ENCODE measurements at places on chromosomes 1 and 21.

DNA sequence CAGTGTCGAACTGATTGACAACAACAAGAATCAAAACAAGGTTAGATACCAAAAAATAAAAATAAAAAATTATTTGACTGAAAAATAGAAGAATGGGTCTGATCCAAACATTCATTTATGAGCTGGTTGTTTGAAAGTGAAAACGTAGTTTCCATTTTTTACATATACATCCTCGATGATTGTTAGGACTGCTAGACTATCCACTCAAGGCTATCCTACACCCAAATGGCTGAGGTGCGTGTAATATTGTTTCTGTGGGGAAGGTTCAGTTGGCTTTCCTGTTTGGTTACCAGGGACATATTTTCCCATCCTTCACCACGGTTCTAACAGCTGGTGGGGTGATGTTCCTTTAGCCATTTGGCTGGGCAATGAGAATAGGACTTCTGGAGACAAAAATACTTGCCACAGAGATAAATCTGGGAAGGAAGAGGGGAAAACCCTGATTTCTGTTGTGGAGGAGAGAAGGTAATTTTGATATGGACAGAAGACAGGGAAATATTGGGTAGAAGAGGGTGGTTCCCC is 66.3 kb downstream of the MAP3K7CL start:
- DNase-seq = no peak

DNA sequence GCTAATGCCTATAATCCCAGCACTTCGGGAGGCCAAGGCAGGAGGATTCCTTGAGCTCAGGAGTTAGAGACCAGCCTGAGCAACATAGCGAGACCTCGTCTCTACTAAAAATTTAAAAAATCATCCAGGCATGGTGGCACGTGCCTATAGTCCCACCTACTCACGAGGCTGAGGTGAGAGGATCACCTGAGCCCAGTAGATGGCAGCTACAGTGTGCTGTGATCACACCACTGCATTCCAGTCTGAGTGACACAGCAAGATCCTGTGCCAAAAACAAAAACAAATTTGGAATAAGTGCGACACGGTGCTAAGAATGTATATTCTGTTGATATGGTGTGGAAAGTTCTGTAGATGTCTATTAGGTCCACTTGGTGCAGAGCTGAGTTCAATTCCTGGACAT is 15.1 kb downstream of the USP33 start:
- DNase-seq = no peak

- no peak for DNase-seq
Observed at GRCh38 chr1:12467570-12468286, 150.3 kb downstream of the DHRS3 start.

- DNase-seq = peak; percentile 46
Observed at GRCh38 chr1:109112056-109112651, 1.8 kb upstream of the ELAPOR1 start.

- DNase-seq = no peak
Observed at GRCh38 chr1:15326691-15327588, 79.9 kb downstream of the FHAD1 start.

- no peak for DNase-seq
Observed at GRCh38 chr1:29396438-29397255, 160.3 kb downstream of the PTPRU start.

- no peak for DNase-seq
Observed at GRCh38 chr1:209875515-209875914, 47.7 kb downstream of the UTP25 start.

DNA sequence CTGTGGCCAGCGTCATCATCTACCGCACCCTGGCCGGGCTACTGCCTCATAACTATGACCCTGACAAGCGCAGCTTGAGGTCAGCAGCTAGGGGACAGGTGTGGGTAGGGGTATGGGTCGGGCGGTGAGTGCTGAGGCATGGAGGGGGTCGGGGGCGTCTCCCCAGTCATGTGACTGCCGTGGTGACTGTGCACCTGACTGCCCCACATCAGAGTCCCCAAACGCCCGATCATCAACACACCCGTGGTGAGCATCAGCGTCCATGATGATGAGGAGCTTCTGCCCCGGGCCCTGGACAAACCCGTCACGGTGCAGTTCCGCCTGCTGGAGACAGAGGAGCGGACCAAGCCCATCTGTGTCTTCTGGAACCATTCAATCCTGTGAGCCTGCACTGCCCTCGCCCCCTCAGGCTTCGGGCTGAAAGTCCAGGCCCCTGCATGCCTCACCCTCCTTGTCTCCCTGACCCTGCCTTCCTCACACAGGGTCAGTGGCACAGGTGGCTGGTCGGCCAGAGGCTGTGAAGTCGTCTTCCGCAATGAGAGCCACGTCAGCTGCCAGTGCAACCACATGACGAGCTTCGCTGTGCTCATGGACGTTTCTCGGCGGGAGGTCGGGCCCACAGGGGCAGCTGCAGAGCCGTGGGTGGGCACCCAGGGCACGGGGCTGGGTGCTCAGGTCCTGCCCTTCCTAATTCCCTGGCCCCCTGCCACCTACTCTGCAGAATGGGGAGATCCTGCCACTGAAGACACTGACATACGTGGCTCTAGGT is 13.5 kb downstream of the PSRC1 start:
- no peak for DNase-seq

GRCh38 chr1:208598021-208598420 is 353.8 kb upstream of the PLXNA2 start:
- no peak for DNase-seq

GRCh38 chr1:96520579-96520947 is 201.0 kb upstream of the PTBP2 start:
- no peak for DNase-seq

- DNase-seq = no peak
Observed at GRCh38 chr1:200053646-200054045, 26.1 kb downstream of the NR5A2 start.

DNA sequence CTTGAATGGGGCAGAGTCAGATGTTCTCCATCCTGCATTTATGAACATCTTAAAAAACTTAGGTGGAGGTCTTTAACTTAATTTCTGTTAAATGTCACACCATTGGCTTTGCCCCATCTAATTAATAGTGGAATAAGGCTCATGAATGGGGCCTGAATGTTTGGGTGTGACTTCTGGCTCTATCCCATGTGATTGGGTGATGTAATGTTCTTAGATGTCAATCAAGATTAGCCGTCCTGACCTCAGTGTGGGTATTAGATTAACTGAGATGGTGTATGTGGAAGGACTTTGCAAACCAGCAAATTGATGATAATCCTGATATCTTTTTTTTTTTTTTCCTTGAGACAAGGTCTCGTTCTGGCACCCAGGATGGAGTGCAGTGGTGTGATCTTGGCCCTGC is 38.1 kb downstream of the C1orf21 start:
- no peak for DNase-seq

DNA sequence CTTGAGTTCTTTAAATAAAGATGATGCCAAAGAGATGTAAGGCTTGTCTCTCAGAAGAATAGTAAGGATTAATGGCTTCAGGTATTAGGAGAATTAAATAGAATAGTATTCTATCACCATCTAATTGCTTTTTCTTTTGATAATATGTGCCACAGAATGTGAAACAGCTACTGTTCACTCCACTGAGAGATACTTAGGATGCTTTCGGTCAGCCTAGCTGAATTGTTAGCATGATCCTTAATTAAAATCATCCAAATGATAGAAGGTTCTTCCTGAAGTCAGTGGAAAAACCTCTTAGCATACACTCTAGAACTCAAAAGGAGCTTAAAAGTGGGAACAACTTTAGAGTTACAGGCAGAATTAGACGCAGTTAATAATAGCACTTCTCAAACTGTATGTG is 97.0 kb downstream of the RASAL2 start:
- no peak for DNase-seq

DNA sequence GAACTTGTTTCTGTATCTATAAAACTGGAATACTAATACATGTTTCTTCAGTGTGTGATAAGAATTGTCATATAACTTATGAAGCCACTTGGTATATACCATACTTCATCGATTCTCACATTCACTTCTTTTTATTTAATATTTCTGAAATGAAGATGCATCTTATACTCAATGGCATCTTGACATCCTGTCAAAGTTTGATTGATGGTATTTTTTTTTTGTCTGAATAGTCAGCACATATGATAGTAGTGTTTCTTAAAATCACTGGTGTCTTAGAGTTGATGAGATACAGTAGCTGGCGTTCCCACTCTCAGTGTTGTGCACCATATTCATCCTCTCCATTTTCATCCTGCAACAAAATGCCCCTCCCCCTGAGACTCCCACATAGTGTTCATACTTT is 34.4 kb upstream of the C1orf105 start:
- DNase-seq = no peak

GRCh38 chr1:111723871-111724270 is 15.3 kb downstream of the INKA2 start:
- DNase-seq = no peak

DNA sequence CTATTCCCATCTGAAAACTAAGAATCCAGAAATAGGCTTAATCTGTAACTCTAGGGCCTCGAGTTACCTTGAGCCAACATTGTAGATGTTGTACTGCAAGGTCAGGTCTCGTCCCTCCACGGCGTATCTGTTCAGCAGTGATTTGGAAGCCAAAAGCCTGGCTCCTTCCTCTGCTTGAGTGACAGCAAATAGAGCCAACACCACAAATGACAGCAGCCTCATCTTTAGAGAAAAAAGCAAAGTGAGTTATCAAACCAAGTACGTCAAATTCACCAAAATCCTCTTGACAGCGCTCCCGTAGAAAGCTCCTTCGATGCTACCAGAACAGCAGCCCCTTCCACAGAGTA is 832 bp downstream of the SSR2 start:
- no peak for DNase-seq

GRCh38 chr21:36125512-36126207 is 9.2 kb upstream of the CBR3 start:
- peak; percentile 71 for DNase-seq

GRCh38 chr1:166811691-166812090 is 27.6 kb upstream of the POGK start:
- no peak for DNase-seq

- no peak for DNase-seq
Observed at GRCh38 chr1:173529106-173529505, 52.0 kb downstream of the PRDX6 start.

- DNase-seq = no peak
Observed at GRCh38 chr1:242712248-242712647, 187.8 kb upstream of the PLD5 start.

- no peak for DNase-seq
Observed at GRCh38 chr1:7233237-7233540, 447.9 kb downstream of the CAMTA1 start.

DNA sequence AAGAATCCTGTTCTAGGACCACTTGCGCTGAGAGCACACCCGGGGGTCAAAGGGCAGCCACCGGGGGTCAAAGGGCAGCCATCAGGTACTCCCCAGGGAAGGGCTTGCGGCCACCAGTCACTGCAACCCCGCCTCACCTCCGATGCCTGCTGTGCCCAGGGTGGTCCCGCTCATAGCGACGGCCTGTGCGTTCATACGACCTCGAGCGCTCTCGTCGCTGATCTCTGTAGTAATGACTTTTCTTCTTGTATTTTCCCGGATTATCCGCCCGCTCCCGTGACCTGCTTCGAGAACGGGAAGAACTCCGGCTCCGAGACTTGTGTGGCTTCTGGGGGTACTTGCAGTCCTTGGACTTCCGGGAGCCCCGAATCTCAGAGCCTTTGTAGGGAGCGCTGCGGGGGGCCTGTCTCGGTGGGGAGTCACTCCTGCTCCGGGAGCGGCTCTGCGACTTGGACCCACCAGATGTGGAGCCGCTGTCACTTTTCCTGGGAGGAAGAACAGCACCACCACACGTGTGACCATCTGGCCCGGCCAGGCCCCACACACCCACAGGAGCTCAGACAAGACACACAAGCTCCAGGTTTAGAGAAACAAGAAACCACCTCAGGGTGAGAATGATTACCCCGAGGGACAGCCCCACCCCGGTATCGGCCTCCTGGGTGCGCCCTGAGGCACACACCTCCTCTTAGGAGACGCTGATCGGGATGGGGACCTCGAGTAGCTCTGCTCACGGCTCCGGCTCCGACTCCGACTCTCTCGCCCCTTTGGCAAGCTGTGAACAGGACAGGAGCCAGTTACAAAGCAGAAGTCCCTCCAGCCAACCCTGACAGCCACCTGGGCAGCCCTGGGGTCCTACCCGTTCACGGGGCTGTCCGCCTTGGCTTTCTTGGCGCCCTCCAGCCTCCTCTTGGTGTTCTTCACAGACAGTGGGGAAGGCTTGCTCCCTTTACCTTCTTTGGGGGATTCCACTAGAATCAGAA is 11.7 kb downstream of the CCNL2 start:
- no peak for DNase-seq

GRCh38 chr21:34252751-34253150 is 111.1 kb upstream of the KCNE2 start:
- no peak for DNase-seq

DNA sequence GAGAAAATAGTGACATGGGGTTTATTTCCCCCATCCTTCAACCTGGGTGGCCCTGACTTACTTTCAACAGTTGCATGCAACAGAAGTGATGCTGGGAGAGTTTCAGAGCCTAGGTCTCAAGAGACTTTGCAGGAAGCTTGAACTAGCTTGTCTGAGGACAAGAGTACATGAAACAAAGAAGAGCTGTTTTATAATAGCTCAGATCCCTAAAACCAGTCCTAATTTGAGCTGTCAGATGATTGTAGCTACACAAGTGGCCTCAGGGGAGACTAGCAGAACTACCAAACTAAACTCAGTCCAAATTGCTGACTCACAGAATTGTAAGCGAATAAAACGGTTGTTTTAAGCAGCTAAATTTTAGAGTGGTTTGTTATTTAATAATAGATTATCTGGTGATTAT is 17.1 kb downstream of the RC3H1 start:
- DNase-seq = no peak

GRCh38 chr1:246169019-246169418 is 338.1 kb downstream of the SMYD3 start:
- DNase-seq = no peak

DNA sequence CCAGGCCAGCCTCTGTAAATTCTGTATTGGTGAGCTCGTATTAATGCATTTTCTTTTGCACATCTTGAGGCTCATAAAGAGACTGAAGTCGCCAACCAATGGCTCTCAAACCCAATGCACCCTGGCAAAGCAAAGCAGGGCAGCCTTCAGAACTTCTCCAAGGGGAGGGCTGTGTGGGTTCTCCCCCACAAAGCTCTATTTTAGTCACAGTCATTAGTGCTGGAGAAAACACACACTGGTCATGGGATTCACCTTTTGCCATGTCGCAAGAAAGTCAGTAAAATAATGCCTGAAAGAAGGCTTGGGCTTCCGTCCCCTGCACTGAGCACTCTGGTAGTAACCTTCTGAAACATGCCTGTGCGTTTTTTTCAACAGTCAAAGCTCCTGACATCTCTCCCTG is 26.3 kb upstream of the ATF3 start:
- DNase-seq = no peak

DNA sequence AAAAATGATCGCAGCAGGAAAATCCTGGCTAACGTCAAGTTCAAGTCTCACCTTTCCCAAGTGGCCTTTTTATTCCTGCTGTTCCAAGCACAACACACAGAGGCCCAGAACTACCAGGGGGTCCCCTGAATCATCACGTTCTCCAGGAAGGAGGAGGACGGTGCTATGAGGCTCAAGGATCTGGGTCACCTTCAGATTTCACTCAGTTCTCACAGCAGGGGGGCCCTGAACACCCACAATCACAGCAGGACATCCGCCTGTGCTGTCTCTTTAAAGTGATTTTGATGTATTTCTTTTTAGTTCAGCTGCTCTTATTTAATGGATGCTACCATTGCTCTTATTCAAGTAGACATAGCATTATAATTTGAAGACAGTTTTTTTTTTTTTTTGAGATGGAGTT is 173.4 kb downstream of the HUNK start:
- no peak for DNase-seq

GRCh38 chr1:231160895-231161666 is 777 bp upstream of the TRIM67 start:
- DNase-seq = no peak

- DNase-seq = peak; percentile 68
Observed at GRCh38 chr1:169348383-169349036, 19.1 kb downstream of the NME7 start.

All from CD4-positive, alpha-beta T cell treated with Interleukin-10 for 1 hour (primary cell).